D341Med (cell line): ENCODE measurements at places on chromosomes 7 and 10.
A peak's percentile ranks its signal among the peaks of the same experiment; 100 is the strongest.

DNA sequence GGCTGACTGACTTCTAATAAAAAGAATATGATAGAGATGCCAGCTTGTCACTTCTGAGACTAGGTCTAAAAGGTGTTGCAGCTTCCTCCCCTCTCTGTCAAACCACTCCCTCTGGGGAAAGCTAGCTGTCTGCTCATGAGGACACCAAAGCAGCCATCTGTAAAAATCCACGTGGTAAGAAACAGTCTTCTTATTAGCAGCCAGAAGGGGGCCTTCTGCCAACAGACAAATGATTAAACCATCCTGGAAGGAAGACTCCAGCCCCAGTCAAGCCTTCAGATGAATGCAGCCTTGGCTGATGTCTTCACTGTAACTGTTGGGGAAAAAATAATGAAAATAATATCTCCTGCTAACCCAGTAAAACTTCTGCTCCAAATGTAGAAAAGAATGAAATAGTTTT lies 41.9 kb upstream of the DAGLB start:
- no peak for DNase-seq

DNA sequence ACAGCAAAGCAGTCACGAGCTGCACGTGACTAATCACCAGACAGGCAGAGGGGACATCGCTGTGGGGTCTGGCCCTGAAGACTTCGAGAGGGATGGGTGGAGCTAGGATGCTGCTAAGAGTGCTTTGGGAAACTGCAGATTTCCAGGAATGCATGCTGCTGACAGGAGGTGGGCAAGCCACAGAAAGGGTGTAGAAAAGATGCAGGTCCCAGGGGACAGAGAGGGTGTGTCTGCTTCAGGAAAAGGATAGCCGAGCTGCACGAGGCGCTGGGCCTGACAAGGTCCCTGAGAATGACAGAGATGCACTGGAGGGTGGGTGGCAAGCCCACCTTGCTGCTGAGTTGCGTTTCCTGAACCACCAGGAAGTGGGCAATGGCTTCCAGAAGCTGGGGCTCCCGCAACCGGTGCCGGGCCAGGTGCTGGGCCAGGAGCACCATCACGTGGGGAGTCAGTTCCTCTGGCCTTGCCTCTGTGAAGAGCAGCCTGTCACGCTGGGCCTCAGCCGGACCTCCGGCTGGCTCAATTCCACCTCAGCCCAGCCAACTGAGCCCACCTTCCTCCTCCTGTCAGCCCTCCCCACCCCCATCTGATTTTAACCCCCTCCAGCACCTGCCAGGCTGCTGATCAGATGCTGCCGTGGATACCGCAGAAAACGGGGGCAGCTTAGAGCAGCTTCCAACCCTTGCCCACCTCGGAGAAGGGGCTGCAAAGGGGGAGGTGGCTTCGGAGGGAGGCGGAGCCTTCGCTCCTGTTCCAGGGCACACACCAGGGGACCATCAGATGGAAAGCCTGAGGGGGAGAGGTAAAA lies 2.2 kb downstream of the FASTK start:
- no peak for DNase-seq

DNA sequence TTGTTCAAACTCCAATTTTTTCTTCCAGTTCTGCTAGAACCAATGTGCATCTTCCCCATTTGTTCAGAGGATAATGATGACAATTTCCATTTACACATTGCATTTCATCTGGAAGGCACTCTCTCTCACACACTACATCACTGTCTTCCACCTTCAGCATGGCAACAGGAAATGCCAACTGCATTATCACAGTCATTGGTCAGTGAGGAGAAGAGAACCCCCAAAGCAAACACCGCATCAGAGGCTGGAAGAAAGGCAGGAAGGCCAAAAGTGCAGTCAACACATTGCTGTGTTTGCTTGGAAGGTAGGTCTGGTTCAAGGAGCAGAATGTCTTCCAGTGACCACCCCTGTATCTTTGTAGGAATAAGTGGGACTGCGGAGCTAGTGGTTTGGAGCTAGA lies 192.2 kb upstream of the RHOBTB1 start:
- no peak for DNase-seq

DNA sequence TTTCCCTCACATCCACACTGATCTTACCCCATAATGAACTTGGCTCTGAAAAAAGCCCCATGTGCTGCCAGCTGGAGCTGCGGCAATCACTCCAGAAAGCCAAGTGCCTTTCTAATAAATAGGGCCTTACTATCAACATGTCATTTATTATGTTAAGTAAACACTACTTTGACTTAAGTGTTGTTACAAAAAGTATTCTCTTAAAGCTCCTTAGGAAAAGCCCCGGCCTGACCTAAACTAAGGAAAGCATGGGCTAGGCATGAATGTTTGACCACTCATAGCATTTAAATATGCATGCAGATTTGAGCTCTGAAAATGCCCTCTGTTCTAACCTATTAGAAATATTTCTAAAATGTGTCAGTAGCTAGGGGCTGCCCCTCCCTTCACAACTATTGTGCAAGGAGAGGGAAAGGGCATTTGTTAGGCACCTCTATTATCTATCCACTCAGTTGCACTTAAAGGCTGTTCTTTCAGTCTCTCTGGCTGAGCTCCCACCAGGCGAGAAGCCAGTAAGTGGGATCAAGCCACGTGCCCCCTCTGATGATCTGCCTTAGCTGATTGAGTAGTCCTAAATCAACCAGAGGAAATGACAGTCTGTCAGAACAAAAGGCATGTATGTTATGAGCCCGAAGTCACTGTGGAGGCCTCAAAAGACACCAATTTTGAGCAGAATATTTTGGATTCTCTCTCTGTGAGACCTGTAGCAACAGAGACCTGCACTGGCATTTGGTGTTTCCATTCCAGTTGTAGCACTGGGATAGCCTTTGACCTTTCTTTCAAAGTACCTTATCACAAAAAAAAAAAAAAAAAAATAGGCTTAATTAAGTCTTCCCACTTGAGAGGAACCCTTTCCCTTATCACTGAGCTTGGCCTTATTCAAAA lies 77.1 kb downstream of the ITGB8 start:
- peak; percentile 70 for DNase-seq

- peak; percentile 49 for DNase-seq
Observed at GRCh38 chr7:105268511-105269392, 120.0 kb downstream of the SRPK2 start.

GRCh38 chr7:49781996-49782395 lies 8.6 kb downstream of the VWC2 start:
- DNase-seq, result no peak

- DNase-seq, result peak; percentile 56
Observed at GRCh38 chr10:76547352-76547972, 1090.1 kb downstream of the KCNMA1 start.

DNA sequence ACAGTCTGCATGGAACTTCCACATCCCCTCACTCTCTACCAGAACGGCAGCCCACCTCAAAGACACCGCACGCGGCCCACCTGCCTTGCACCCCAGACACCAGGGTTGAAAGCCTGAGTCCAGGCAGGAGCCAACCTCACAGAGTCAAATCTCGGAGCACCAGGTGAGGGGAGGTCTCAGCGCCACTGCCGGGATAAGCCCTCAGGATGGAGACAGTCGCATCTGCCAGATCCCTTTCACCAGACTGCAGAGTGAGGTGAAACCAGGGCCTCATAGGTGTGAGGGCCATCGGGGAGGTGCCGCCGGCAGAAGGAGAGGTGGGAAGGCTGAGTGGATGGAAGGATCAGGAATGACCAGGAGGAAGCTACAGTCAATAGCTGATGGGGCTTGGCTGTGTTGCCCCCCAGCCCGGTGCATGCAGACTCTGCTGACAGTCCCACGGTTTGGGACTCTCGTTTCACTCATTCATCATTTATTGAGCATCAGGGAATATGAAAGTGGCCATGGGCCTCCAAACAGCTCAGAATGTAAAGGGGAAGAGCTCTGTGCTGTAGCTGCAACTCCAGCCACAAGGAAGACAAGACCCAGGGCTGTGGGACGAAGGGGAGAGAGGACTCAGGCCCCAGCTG lies 315.0 kb downstream of the PTPRN2 start:
- no peak for DNase-seq

DNA sequence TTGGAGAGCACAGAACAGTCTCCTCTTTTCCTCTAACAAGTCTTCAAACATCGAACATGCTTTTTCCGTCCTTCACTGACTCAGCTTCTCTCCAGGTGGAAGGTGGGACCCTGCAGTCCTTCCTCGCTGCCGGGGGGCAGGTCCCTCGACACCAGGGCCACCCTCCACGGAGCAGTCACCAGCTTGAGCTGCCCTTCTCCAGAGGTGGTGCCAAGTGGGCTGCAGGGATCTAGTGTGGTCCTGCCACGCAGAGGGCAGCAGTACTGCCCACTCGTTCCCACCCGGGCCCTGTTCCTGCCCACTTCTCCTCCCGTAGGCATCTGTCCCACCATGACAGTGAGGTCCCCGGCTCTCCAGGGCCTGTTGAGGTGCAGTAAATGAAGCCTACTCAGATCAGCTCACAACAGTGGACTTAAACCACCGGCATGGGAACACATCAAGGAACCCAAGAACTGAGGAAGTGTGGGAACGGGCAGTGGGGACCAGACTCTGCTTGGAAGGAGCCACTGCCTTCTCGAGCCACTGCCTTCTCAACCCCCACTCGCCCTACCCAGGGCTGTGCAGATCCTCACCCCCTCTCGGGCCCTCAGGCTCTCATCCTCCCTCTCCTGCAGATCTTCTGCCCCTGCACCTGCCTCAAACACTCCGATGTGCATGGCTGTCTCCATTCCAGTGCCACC lies 153.9 kb downstream of the OAT start:
- no peak for DNase-seq

GRCh38 chr10:92627845-92628480 lies 35.0 kb downstream of the KIF11 start:
- DNase-seq, result peak; percentile 44

GRCh38 chr7:76108540-76109233 lies 60.8 kb downstream of the MDH2 start:
- peak; percentile 22 for DNase-seq

- peak; percentile 13 for DNase-seq
Observed at GRCh38 chr7:45601816-45602540, 27.8 kb downstream of the ADCY1 start.

GRCh38 chr7:35828817-35829216 lies 28.0 kb downstream of the SEPTIN7 start:
- DNase-seq, result no peak

- no peak for DNase-seq
Observed at GRCh38 chr10:131227163-131227740, 84.3 kb downstream of the TCERG1L start.

DNA sequence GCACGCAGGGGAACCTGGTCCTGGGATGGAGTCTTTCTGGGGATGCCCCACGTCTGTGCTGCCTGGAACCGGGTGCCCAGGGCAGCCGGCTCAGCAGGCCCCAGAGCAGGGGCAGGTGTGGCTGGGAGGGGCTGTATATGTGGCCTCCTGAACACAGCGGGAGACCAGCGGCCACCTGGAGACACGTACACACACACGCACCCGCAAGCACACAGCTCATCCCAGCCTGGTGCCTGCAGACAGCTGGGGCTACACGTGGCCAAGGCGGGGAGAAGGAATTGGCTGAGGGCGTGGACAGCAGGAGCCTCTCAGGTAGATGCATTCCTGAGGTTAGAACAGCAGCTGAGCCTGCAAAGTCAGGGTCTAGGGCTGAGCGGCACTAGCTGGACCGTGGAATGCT lies 14.0 kb downstream of the ADAM8 start:
- no peak for DNase-seq

- no peak for DNase-seq
Observed at GRCh38 chr7:135161669-135162068, 8.8 kb downstream of the CYREN start.

GRCh38 chr7:96657347-96658021 lies 52.2 kb downstream of the SEM1 start:
- no peak for DNase-seq

DNA sequence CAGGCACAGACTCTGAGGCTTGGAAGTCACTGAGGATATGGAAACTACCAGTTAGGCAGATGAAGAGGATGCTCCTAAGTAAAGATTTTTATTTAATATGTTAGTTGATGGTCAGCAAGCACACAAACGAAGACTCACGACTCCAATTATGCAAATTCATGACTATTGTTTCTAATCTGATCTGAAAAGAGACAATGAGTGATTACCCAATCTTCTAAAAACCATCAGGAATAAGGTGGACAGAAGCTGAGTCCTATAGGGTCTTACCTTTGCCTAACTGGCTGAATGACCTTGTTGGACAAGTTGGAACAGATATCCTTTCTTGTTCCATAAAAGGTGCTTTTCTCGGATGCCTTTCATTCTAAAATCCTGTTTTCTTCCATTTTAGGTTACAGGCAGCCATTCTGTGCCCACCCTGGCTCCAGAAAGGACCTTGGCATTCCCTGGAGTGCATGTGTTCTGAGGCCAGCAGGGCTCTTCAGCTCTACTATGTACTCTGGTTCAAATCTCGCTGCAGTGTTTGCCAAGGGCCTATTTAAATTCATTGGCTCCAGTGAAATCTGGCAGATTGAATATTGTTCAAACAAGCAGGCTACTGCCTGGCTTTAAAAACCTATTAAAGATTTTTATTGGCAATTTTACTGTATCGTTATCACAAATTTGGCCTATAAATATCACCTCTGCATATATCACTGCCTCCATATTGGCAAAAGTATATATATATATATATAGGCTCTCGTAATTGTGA lies 77.5 kb downstream of the SLC25A13 start:
- no peak for DNase-seq

- DNase-seq, result peak; percentile 60
Observed at GRCh38 chr7:121873289-121874194, 581 bp downstream of the PTPRZ1 start.

DNA sequence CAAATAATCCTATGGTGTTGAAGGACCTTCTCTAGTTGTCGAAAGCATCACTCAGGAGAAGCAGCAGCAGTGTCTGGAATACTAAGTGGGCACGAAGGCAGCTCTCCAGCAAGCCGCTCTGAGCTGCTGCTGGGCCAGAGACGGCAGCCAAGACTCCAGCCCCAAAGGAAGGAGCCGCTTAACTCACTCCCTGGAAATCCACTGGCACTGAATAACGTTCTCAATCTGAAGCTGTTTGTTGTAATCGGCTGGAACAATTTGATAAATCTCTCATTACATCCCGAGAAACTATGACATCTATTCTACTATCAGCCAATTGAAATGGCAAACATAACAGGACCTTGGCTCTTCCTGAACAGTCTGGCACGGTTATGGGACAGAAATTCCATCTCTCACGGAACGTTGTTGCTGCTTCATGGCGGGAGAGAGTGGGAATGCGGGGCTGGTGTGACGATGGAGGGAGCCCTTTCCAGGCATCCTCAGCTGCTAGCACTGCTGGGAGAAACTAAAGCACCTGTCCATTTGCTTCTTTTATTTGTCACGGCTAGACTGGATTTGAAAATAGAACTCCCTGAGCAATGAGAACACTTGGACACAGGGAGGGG lies 331.5 kb upstream of the RNF32 start:
- no peak for DNase-seq
